ENCODE measurements at places on chromosomes 5 and 9.
A peak's percentile ranks its signal among the peaks of the same experiment; 100 is the strongest.

DNA sequence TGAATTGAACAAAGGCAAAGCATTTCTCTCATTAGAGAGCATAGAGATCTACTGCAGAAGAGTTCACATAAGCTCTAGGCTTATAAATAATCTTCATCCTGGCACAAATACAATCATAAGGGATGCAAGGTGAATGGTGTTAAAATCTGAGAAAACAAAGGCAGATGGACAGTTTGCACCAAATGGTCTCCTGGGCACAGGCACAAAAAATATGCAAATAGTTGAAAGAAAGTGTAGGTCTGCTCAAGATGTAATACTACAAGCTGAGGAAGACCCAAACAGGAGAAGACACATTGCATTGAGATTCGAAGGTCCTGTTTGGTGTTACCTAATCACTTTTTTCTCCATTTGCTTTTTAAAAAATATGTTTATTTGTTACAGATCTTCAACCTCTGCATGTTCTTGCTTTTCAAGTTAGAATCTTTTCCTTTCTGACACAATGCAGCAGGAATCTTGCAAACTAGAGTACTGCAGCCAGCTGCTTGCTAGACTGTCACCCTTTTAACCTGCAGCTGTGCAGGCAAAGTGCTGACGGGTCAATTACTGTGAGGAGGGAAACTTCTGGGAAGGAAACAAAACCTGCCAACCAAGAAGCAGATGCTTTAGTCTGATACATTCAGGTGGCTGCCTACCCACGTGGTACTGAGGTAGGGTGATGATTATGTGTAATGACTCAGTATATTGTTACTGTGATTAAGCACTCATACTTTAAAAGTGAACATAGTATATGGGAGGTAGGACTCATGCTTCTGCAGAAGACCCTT is 1048.6 kb upstream of the SEMA6A start:
- peak; percentile 42 for DNase-seq

GRCh38 chr5:80246995-80247729 is 8.7 kb downstream of the SERINC5 start:
- DNase-seq = peak; percentile 55

DNA sequence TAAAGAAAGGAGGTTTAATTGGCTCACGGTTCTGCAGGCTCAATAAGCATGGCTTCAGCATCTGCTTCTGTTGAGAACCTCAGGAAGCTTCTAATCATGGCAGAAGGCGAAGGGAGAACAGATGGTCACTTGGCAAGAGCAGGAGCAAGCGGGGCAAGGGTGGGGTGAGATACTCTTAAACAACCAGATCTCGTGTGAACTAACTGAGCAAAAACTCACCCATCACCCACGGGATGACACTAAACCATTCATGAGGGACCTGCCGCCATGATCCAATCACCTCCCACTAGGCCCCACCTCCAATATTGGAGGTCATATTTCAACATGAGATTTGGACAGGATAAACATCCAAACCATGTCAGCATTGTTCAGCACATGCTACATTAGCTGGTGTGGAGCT is 89.1 kb upstream of the HAND1 start:
- DNase-seq = no peak

- DNase-seq = no peak
These were observed 78.2 kb upstream of the SPINK5 start for GRCh38 chr5:147985608-147986007.

DNA sequence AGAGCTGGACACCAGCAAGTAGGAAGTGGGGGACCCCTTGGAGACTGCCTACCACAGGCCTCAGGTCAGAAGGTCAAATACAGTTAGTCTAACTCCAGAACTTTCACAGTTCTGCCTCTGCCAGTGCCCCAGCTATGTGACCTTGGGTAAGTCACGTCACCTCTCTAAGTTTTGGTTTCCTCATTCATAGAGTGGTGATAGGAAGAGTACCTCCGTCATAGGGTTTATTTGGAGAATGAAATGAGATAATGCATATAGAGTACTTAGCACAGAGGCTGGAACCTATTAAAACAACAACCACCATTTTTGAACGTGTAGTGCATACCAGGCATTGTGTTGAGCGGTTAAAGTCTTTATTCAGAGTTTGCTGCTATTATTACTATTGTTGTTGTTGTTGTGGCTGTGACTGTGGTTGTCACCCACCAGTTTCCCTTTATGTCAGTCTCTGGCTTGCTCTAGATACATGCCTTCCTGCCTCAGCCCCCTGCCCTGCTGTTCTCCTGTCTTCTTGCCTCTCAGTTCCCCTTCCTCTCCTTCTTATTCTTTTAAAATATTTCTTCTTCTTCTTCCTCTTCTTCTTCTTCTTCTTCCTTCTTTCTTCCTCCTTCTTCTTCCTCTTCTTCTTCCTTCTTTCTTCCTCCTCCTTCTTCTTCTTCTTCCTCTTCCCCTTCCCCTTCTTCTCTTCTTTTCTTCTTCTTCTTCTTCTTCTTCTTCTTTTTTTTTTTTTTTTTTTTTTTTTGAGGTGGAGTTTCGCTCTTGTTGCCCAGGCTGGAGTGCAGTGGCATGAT is 67.8 kb downstream of the RALGPS1 start:
- DNase-seq = no peak

DNA sequence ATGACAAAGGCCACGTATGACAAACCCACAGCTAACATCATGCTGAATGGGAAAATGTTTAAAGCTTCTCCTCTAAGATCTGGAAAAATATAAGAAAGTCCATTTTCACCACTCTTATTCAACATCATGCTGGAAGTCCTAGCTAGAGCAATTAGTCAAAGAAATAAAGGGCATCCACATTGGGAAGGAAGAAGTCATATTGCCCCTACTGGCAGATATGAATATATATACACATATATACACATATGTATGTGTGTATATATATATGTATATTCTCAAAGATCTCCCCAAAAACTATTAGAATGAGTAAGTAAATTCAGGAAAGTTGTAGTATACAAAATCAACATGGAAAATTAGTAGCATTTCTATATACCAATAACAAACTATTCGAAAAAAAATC is 17.1 kb downstream of the APBA1 start:
- no peak for DNase-seq

DNA sequence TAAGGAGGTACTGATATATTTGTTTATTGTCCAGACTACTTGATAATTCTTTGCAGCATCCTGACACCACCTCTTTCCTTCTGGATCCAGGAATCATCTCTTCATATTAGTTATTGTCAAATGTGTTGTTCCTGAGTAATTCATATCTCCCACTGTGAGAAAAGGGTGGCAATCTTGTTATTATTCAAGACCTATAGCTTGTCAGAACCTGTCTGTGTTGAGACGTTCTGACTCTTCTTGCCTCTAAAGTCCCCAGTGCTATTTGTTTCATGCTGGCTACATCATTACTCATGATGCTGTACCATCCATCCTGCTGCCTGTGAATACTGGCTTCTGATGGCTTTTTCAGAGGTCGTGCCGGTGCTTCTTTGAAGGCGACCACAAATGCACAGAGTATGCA is 68.7 kb upstream of the TAF11L2 start:
- no peak for DNase-seq

- peak; percentile 38 for DNase-seq
These were observed 734.9 kb downstream of the DTWD2 start for GRCh38 chr5:118253225-118254061.

DNA sequence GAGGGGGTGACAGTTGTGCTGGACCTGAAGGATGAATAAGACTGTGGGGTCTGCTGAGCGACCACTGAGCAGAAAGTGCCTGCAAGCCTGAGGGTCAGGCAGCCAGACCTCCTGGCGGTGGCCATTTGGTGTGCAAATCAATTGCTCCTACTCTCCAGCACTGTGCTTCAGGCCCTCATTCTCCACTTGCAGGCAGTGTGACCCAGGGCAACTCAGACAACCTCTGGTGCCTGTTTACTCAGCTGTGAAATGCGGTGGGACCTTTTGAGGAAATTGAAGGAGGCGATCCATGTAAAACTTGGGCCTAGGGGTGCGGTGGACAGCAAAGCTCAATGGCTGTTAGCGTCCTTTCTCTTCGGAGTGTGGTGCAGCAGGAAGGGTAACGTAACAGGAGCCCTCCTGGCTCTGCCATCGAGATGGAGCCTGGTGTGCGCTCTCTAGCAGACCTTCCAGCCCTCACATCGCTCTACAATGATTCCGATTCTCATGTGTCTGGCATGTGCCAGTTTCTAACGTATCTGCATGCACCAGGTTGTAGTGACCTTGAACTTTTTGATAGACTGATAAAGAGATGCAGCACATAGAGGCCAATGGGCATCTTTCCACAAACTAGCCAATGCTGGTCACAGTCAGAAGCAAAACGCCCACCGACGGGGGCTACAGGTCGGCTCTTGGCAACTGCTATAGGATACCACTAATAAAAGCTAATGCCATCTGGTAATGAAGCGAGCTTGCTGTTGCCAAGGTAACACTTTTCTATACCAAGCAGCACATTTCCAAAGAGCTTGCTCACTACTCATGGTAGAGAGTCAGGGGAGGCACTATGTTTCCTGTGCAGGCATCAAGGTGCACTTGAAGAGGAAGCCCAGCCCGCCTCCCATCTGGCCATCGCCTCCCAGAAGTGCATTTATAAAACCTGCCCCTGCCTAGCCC is 159.7 kb upstream of the RAPGEF1 start:
- DNase-seq = no peak

GRCh38 chr9:98074115-98074990 is 17.8 kb downstream of the NANS start:
- peak; percentile 72 for DNase-seq

GRCh38 chr5:112694853-112695709 is 42.6 kb upstream of the APC start:
- peak; percentile 47 for DNase-seq

DNA sequence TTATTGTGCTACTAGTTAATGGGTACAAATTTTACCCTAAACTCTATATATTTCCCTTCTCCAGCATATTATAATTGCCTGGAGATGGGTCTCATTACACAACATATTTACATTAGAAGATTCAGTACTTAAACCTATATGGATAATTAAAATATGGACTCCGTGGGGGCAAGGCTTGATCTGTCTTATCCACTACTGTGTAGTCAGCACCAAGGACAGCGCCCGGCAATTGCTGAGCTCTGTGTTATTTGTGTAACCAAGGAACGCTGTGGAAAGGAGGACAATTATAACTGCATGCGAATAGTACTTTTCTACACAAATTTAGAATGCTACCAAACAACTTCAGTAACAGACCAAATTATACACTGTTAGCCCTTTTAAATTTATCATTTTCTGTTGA is 77.7 kb downstream of the DNAH5 start:
- peak; percentile 34 for DNase-seq

- DNase-seq = peak; percentile 59
These were observed 4.8 kb downstream of the DNAJB5 start for GRCh38 chr9:34994260-34994899.

- DNase-seq = no peak
These were observed 399.3 kb downstream of the ZSWIM6 start for GRCh38 chr5:61731267-61731945.

- DNase-seq = no peak
These were observed 247.7 kb upstream of the EDIL3 start for GRCh38 chr5:84632418-84632817.

- DNase-seq = no peak
These were observed 208.0 kb downstream of the SGCD start for GRCh38 chr5:156534906-156535485.

- peak; percentile 28 for DNase-seq
These were observed 1.7 kb downstream of the TLE1 start for GRCh38 chr9:81687521-81688261.

DNA sequence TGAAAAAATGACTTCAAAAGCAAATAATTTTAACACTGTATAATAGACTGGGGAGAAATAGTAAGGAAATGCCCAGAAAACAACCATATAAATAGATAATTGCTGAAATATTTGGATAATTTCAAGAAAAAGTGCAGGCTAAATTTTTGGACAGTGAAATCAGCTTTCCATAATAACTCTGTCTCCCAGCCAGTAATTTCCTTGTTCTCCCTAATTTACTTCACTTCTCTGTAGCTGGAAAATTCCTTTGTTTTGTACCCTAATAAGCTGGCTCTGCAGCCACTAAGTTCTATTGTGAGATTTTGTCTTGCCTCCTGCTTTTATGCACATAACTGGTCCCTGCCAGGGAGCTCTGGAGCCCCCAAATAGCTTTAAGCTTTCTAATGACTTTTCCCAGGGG is 27.7 kb downstream of the PRDM6 start:
- DNase-seq = no peak

GRCh38 chr9:38010918-38011704 is 57.9 kb downstream of the SHB start:
- DNase-seq = no peak

GRCh38 chr9:4550777-4551484 is 60.7 kb downstream of the SLC1A1 start:
- no peak for DNase-seq

GRCh38 chr5:20570486-20570885 is 582.5 kb upstream of the CDH18 start:
- no peak for DNase-seq

DNA sequence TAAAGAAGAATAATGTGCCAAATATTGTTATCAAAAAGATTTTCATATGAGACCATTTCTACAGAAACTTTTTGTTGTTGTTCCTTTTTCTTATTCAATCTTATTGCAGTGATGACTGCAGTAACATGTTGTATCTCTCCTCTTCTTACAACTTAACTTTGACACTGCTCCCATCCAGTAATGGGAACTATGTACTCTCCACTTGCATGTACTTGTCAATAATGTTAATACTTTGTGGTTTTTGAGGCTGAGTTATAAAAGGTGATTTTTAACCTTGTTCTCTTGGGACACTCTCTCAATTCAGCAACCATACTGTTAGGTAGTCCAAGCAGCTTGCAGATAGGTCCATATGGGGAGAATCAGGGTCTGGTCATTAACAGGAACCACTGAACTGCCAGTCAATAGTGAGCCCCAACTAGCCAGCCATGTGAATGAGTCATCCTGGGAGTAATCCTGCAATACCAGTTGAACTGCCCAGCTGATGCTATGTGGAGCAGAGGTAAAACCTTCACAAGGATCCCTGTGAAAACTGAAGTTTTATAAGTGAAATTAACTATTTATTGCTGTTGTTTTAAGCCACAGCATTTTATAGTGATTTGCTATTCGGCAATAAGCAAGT is 199.6 kb upstream of the DAB2 start:
- peak; percentile 91 for DNase-seq

DNA sequence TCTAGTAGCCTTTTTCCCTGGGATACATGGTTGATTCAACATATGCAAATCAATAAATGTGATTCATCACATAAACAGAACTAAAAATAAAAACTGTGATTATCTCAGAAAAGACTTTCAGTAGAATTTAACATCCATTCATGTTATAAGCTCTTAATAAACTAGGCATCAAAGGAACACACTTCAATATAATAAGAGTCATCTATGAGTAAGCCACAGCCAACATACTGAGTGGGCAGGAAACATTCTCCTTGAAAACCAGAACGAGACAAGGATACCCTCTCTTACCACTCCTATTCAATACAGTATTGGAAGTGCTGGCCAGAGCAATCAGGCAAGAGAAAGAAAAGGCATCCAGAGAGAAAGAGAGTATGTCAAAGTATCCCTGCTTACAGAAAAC is 239.9 kb downstream of the ATPSCKMT start:
- DNase-seq = no peak

- DNase-seq = no peak
These were observed 25.7 kb downstream of the SREK1IP1 start for GRCh38 chr5:64742821-64743220.

DNA sequence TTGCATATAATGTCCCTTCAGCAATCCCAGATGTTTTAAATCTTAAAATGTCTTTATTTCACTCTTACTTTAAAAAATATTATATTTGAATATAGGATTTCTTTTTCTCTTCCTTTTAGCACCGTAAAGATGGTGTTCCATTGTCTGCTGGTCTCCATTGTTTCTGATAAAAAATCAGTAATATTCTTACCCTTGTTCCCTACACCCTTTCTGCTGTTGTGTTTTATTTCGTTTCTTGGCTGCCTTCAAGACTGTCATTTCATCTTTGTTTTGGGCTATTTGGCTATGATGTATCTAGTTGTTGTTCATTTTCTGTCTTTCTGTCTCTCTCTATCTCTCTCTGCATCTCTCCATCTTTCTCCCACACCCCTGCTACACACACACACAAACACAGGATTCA is 197.9 kb downstream of the IRX2 start:
- no peak for DNase-seq

Measured in T47D (cell line).